ENCODE measurements at places on chromosomes 5 and 9.

DNA sequence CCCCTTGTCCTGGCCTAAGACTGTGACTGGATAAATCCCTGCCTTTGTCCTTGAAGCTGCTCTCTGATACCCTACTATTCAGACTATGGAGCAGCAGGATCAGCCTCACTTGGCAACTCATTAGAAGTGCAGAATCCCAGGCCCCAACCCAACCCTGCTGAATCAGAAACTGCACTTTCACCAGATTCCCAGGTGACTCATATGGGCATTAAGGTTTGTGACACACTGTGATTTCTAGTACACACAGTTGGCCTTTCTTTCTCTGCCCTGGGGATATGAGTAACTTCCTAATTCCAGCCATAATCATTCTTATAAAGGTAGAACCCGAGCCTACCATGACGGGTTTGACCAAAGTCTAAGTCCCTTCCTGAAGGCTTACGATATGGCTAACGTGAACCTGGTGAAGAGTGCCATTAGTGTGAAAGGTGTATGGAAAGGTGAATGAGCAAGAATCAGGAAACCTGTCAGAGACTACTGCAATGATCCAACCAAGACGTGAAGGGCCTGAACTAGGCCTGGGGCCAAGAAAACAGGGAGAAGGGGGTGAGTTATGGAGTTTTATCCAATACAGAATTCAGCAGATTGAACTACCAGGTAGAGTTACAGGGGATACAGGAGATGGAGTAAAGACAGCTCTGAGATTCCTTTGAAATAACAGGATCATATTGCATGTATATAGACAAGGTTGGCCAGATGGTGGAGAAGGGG is 533.0 kb downstream of the BNC2 start:
- DNase-seq = no peak

DNA sequence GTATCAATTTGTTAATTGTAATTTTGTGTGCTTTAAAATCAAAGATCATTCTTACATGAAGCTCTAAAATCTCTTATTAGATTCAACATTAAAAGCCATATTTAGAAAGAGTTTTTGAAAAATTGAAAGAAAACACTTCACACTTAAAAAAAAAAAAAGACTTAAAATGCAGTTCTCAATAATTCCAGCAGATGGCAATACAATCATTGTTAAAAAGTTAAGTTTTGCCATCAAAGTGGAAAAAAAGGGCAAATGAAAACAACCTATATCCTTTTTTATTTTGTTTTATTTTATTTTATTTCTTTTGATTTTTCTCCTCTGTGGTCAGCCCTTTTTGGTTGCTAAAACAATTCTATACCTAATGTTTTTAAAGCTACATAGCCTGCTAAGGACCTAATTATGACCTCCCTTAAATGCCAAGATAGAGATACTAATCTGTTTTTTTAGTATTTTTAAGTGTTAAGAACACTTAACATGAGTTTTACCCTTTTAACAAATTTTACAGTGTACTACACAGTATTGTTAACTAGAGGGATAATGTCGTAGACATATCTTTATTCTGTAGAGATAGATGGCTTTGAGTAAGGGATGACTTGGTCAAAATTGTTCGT is 154.2 kb upstream of the DAB2 start:
- no peak for DNase-seq

GRCh38 chr9:31715250-31715649 is 669.2 kb upstream of the ACO1 start:
- no peak for DNase-seq

DNA sequence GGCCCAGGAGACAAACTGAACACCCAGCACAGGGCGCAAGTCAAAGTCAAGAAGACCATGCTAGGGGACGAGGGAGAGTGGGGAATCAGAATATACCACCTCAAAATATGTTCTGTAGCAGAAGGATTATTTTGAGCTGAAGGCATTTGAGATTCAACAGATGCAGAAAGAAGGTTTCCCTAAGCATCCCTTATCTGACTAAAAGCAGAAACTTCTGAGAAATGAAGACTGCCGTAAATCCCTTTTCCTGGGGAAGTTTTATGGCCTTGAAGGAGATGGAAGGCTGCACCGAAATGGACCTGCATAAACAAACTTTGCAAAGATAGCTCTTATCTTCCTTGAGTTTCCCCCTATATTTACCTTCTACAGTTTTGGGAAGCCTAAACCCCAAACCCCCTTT is 72.8 kb downstream of the PTTG1 start:
- DNase-seq = no peak

- peak; percentile 72 for DNase-seq
Measured at GRCh38 chr9:93218161-93218560, 34.2 kb downstream of the WNK2 start.

Measured in mucosa of descending colon (tissue), 3 donors.